ENCODE measurements at places on chromosomes 13 and 19.
A peak's percentile ranks its signal among the peaks of the same experiment; 100 is the strongest.

DNA sequence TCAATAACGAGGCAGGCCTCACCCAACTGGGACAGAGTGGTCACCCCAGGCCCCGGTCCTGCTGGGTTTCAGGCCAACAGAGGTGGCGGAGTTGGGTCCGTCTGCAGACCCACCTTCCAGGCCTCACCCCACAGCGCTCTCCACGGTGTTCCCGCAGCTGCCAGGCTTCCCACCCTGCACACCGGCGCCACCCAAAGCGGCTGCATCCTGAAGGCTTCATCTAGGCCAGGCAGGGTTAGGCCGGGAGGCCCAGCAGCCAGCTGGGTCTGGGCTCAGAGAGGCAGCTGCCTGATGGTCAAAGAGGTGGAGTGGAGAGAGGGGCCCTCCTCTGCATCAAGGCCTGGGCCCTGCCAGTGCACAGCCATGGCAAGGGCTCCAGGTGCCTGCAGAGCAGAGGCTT lies 44.1 kb downstream of the EPSTI1 start:
- DNase-seq, result no peak

- peak; percentile 99 for DNase-seq
Measured at GRCh38 chr13:48094781-48095502, at the start of gene MED4. MED4 (minus strand) TSS chr13:48095104; CDS start chr13:48095078, 26 bp downstream.

- DNase-seq, result no peak
Measured at GRCh38 chr19:37309834-37310575, 60.9 kb upstream of the ZNF527 start.

GRCh38 chr19:6599866-6600454 lies 9.0 kb upstream of the CD70 start:
- no peak for DNase-seq

- DNase-seq, result no peak
Measured at GRCh38 chr13:26442541-26442940, 114.9 kb upstream of the WASF3 start.

GRCh38 chr13:42119875-42120274 lies 71.4 kb downstream of the DGKH start:
- no peak for DNase-seq

DNA sequence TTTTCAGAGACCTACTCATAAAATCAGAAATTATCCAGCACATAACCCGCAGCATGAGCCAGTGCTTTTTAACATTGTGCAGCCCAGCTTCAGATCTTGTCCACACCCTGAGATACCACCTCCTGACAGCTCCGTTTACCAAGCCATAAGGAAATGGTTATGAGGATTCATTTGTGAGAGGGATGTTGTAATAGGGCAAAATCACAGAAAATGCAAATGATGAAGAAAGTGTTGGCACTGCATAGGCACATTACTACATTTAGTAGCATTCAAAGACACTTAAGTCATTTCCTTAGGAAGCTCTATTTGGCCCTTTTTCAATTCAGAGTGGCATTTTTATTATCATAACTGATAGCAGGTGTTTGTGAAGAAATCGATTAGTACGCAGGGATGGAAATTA lies 277.5 kb downstream of the DNAJC15 start:
- DNase-seq, result no peak

- DNase-seq, result no peak
Measured at GRCh38 chr13:48977973-48978372, 2.3 kb downstream of the FNDC3A start.

DNA sequence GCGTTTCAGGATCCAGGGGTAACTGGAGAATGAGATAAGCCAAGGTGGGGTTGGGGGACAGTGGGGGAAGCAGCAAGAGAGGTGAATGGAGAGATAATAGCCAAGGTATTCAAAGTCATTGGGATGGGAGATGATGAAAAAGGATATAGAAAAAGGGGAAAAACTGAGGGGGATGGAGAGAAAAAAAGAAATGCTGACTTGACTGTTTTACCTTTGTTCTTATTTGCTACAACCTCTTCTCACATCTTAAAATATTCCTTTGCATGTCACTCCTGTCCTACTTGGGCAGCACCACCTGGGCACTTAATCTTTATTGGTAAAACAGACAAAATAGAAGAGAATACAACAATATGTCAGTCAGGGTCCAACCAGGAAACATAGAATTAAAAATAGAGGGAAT lies 56.0 kb upstream of the FNDC3A start:
- no peak for DNase-seq

DNA sequence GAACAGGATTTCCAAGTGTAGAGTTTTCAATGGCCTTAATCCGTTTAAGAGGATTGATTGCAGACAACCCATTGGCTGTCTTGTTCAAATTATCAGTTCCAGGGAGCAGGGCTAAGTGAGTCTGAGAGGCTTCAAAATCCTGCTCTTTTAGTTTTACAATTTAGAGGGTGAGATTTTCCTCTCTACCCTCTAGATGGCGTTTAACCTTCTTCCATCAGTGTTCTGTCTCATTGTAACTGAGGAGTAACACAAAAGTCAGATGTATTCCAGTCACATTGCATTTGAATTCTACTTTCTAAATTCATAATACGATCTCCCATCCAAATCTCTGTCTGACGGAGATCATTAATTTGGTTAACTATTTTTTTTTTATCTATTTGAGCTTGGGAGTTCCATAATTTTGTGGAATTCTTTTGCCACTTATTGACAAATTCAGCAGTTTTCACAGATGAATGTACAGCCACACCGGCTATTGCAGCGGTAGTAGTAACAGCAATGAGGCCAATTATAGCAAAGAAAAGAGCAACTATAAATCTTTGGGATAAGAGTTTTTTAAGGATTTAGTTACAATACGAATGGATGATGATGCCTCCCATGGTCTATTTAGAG lies 7.8 kb upstream of the C19orf84 start:
- no peak for DNase-seq

- no peak for DNase-seq
Measured at GRCh38 chr13:20114066-20114610, 46.7 kb downstream of the GJA3 start.

- DNase-seq, result no peak
Measured at GRCh38 chr13:67069117-67069767, 160.9 kb downstream of the PCDH9 start.

DNA sequence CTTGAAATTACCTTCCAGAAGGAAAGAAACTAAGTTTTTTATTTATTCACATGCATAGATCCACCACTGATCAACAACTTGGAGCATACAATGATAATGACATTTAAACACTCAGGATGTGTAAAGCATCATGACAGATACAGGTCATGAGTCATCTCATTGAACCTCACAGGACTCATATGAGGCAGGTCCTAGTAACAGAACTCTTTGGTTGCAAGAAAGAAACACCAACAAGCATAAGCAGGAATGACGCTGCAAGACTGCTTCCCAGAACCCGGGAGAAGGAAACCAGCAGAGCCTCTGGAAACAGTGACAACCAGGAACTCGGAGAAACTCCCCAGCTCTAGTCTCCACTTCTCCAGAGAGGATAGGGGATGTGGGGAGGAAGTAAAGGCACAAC lies 60.8 kb upstream of the IPO5 start:
- DNase-seq, result no peak

- no peak for DNase-seq
Measured at GRCh38 chr13:33686772-33687480, 131.0 kb upstream of the RFC3 start.

DNA sequence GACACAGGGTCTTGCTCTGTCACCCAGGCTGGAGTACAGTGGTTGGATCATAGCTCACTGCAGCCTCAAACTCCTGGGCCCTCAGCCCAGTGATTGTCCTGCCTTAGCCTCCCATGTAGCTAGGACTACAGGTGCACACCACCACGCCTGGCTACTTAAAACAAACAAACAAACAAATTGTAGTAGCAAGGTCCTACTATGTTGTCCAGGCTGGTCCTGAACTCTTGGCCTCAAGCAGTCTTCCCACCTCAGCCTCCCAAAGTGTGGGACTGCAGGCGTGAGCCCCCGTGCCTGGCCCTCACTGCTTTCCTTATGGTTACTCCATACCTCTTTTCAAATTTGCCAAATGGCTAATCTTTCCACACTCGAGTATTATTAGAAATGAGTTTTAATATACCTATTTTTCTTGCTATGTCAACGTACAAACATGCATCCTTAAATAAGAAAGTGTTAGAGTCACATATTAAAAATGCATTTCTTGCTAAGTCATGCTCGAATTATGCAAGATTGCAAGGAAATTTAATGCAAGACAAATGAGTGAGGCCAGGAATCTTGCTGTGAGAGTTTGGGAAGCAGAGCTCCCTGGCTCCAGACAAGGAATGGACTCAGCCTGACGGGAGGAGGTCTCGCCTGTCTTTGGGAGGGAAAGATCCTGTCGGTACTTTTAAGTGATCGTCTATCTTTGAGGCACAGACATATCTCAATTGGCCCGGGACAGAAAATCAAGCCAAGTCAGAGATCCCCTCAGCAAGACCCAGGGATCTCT lies 39.4 kb downstream of the RFX2 start:
- DNase-seq, result no peak

- no peak for DNase-seq
Measured at GRCh38 chr13:27643334-27644132, 21.8 kb downstream of the POLR1D start.

GRCh38 chr13:45156565-45157361 lies 36.5 kb downstream of the GTF2F2 start:
- DNase-seq, result no peak

DNA sequence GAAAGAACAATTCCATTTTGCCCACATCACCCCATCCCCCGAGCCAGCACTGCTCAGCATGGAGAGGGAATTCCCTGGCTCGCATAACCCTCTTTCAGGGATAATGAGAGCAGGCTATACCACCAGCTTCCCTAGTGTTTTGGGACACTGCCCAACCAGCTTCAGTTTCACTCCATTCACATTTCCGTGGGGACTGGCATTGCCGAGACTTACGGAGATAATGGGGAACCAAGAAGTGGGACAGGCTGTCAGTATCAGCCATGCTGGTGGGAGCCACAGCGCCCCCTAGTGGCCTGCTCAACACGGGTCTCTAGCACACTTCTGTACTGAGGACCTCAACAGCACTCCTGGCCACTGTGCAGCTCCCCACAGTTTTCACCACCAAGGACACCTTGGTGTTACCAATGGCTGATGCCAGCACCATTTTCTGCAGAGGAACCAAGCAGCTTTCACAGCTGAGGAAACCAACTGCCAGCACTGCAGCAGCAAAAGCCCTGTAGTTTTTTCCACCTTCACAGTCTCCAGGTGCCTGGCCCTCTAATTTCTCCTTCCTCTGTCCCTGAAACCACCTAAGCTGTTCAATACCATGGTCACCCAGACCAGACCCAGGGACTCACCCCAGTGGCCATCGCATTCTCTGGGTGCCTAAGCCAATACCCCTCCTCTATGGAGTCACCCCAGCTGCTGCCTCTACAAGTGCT lies 23.7 kb downstream of the SLC6A16 start:
- DNase-seq, result peak; percentile 86

- DNase-seq, result no peak
Measured at GRCh38 chr13:96984051-96984508, 10.2 kb downstream of the OXGR1 start.

Data from activated T-cell treated with anti-CD3 and anti-CD28 coated beads, Interleukin-2, amount 50 U/mL, for 24 hours (primary cell).